Sciatic nerve (tissue), 2 donors: ENCODE measurements at places on chromosomes 12 and 14. TPM values are rescaled to one million over a fixed set of nuclear protein-coding genes. Genes with fewer than 3 reads are reported as not detected.
A peak's percentile ranks its signal among the peaks of the same experiment; 100 is the strongest.

The IL22 gene
- not detected for total RNA-seq

DNA sequence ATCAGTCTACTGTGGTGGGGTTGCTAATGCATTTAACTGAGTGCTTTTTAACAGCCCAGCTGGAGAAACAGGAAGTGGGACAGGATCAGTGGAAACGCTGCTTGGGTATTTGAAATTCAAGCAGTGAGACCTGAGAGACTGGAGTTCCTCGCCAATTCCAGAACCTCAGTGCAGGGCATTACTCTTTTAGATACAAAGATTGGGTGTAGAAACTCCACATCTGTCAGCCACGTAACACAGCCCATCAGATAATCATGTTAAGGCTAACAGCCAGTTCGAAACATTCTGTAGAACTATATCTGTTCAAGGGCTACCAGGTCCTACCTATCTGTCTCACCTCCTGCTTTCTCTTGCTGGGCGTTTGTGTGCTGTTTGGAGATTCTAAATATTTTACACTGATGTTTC, 45.5 kb downstream of the RAD52 start:
- no peak for DNase-seq

GRCh38 chr12:91274916-91275315, 92.3 kb upstream of the DCN start:
- no peak for DNase-seq

DNA sequence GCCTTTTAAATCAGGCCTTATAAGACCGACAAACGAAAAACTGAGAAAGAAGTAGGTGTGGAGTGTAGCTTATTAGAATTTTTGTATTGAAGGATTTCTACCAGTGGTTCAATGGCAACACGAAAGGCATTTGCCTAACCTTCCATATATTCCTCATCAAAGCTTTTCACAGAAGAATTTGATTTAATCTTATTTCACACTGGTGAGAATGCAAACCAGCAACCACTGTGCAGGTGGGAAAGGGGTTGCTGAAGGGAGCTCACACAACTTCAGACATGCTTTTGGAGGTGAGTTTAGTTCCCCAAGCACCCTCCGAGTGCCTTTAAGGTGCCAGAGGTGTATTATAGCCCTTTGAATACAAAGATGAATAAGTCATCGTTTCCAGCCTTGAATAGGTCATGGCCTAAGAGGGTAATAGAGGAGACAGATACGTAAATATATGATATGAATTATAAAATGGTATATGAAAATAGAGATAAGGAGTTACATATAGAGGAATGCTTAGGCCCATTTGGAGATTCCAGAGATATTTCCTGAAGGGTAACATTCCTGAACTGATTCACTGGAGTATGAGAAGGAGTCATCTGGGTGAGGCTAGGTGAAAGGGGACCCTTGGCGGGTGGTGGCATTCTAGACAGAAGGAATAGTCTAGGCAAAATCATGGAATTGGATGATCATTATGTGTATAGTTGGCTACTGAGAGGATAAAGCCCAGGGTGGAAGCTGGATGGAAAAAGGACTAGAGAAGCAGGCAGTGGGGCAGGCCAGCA, 6.4 kb downstream of the ERP27 start:
- no peak for DNase-seq

DNA sequence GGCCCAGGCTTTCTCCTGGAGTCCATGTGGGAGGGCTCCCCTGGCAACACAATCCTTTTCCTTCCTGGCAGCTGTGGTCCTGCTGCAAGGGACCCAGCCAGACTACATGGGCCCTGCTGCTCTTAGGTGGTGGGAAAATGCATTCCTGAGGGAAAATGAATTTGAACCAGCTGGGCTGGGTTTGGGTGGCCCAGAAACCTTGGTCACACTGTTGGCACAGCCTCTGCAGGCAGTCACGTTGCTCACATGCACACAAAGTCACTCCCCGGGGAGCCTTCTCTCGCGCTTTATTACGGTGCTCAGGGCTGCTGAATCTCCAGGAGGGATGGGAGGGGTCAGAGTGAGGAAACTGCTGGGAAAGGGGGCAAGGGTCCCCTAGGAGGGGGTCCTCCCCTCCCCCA, 17.2 kb downstream of the PLEKHG3 start:
- DNase-seq: peak; percentile 72

GRCh38 chr12:69514111-69514510, 43.9 kb downstream of the FRS2 start:
- no peak for DNase-seq
